ENCODE measurements at places on chromosomes 13 and 19.

GRCh38 chr13:79405501-79405830 lies 589 bp downstream of the RBM26 start:
- no peak for DNase-seq

DNA sequence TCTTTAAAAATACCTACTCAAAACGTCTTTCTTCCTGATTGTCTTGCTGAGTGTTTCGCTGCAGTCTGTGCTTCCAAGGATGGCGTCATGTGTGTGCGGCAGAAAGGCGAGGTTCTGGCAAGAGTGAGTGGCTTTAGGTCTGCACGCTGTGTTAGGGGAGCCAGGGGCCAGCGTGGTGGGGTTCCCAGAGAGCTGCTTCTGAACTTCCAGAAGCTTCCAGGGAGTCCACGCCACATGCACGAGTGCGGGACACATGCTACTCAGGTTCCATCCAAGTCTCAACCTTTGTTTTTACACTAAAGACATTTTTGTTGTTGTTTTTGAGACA lies 67.9 kb downstream of the ATP11A start:
- no peak for DNase-seq

- no peak for DNase-seq
Observed at GRCh38 chr19:58001895-58002369, 688 bp downstream of the ZNF606 start.

- DNase-seq: peak; percentile 70
Observed at GRCh38 chr19:2578901-2579677, 103.2 kb downstream of the GADD45B start.

DNA sequence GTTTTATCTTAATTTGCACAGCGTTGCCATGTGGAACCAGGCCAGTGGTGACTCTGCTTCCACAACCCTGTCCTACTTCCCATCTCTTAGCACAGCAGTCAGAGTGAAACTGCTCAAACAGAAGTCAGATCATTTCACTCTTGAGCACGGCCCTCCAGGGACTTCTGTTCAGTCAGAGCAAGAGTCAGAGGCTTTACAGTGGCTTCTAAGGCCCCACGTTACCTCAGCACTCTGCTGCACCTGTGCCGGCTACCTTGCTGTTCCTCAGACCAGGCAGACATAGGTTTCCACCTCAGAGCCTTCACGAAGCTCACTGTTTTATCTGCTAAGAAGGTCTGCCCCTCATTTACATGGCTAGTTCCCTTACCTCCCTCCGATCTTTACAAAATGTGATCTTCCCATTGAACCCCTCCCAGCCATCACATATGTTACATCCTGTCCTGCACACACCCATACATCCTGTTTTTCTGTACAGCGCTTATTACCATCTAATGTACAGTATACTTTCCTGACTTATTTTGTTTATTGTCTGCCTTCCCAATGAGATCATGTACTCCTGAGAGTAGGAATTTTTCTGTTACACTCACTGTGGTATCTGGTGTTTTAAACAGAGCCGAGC lies 41.6 kb downstream of the TM9SF2 start:
- DNase-seq: no peak

DNA sequence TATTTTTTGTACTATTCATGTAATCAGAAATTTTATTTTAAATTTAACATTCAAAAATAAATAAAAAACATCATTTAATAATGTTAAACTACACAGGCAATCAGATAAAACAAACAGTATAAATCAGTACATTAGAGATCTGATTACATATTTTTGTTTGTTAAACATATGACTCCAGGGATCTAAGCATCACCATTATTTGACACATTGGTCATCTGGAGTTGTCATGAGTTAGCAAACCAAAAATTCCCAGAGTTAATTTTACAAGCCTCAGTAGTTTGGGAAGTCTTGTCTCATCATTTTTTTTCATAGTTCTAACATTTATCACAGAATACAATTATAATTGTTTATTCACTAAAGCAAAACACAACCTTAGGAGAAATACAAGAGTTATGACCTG lies 770.8 kb upstream of the SLITRK6 start:
- no peak for DNase-seq

- no peak for DNase-seq
Observed at GRCh38 chr13:93217721-93218261, 8.8 kb upstream of the GPC6 start.

- DNase-seq: no peak
Observed at GRCh38 chr13:86608701-86609100, 809.5 kb upstream of the SLITRK6 start.

DNA sequence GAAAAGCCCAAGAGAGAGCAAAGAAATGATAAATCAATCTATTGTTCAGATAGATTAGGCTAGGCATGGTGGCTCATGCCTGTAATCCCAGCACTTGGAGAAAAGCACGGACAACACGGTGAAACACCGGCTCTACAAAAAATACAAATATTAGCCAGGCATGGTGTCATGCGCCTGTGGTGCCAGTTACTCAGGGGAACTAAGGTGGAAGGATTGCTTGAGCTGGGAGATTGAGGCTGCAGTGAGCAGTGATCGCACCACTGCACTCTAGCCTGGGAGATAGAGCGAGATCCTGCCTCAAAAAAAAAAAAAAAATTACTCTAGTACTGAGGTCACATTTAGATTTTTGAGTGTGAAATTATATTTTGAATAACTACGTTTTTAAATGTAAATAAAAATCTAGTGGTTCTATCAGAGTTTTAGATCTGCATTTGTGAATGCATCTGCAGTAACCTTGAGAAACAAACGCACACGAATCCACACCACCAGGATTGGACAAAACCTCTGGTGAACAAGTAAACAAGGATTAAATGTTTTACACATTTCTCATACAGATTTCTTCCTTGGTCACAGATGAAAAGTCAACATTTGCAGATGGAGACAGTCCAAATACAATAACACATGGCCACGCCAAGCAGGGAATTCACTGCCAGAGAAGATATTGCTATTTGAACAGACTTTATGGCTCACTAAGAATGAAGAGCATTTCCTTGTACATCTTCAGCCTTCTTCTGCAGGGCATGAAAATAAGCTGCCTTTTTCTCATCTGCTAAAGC lies 917.6 kb downstream of the PCDH9 start:
- DNase-seq: no peak

- DNase-seq: no peak
Observed at GRCh38 chr13:113489549-113490495, 689 bp downstream of the DCUN1D2 start.

- DNase-seq: no peak
Observed at GRCh38 chr13:41995336-41995735, 34.4 kb upstream of the VWA8 start.

- no peak for DNase-seq
Observed at GRCh38 chr13:109778102-109778542, 8.3 kb downstream of the IRS2 start.

DNA sequence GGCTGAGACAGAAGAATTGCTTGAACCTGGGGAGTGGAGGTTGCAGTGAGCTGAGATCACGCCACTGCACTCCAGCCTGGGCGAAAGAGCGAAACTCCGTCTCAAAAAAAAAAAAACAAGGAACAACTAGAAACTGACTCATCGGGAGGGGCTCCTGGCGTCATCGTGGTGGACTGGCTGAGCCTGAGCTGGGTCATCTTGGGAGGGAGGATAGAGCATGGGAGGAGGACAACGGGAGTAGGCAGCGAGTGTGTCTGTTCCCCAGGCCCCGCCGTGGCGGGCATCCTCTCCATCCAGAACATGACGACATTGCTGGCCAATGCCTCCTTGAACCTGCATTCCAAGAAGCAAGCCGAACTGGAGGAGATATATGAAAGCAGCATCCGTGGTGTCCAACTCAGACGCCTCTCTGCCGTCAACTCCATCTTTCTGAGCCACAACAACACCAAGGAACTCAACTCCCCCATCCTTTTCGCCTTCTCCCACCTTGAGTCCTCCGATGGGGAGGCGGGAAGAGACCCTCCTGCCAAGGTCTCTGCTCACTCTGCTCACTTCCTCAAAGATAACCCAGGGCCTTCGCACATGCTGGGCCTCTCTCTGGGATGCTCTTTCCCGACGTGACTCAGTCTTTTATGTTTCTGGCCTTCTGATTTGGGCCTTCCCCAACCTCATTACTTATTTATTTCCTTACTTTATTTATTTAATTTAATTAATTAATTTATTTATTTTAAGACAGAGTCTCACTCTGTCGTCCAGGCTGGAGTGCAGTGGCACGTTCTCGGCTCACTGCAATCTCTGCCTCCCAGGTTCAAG lies 16.6 kb downstream of the DDX39A start:
- no peak for DNase-seq

- no peak for DNase-seq
Observed at GRCh38 chr19:37936166-37936565, 29.2 kb downstream of the SIPA1L3 start.

DNA sequence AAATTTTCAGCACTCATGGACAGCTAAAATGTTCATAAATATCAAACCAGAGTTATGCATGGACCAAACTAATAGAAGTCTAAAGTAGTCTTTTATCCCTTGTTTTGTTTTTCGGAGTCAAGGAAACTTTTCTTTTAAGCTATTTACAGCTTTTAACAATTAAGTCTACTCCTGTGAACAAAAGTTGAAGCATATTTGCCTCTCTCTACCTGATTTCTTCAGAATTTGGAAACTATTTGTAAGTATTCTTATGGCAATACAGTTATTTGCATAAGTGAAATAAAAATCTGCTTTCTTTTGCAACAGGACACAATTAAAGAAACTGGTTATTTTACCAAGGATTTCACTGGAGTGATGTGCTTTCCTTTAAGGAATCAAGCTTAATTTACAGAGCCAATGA lies 47.1 kb upstream of the ANKRD10 start:
- DNase-seq: no peak

DNA sequence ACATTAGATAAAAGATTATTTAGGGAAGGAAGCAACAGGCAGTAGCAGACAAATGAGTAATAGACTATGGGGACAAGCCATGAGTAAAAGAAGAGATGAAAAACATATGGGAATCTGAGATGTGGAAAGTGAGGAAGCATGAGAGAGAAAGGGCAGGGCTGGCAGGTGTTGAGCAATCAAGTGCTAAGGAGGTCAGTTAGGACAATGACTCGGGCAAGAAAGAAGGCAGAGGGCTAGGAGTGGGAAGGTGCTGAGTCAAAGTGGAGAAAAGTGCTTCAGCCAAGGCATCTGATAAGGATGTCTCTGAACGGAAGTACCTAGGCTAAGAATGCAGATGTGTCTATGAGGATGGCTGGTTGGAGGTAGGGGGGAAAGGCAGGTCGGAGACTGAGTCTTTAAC lies 291.9 kb upstream of the HTR2A start:
- no peak for DNase-seq

GRCh38 chr19:52533901-52534300 lies 6.4 kb downstream of the ZNF808 start:
- no peak for DNase-seq

DNA sequence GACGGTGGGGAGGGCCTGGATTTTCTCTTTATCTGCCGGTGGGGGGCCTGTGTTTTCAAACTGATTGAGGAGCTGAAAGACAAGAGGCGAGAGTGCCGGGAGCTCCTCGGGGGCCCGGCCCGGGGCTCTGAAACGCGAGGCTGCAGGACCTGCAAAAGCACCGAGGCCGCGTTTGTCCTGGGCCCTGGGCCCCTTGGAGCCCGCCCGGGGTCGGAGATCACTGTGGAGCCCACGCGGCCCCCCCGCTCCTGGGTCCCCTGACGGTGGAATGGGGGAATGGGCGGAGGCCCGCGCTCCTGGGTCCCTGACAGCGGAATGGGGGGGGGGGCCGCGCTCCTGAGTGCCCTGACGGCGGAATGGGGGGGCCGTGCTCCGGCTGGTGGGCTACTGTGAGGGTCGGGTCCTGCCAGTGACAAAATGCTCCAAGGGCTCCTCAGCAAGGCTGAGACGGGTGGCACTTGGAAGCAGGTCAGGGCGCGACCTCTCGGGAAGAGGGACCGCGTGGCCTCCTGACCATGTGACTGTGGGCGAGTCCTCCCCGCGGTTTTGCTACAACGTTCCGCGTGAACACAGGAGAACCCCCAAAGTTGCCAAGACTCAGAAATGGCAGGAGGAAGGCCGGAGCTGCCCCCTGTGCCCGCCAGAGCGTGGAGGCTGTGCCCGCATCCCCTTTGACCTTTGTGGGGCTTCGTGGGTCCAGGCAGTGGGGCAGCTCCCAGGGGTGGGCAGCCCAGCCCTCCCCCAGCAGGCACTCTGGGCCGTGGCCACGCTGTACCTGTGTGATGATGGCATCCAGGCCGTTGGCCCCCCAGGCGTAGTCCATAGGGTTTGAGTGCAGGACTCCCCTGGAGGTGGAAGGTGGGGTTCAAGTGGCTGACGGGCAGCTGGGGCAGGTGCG lies 9.5 kb downstream of the FGF22 start:
- DNase-seq: no peak

DNA sequence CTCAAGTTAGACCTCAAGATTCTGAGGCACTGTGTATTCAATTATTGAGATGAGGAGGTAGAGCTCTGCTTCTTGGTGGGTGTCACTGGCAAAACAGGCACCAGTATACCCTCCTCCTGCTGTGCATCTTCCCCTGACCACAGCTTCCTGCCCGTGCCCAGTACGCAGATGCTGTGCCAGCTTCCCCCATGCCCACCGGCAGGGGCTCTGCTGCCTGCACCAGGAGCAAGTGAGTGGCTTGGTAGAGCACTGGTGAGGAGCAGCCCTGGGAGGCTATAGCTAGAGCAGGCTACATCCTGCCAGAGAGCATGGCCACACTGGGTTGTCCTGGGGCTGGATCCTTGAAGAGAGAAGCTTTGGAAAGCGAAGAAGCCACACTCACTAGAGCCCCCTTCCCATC lies 21.0 kb upstream of the RNF17 start:
- no peak for DNase-seq

GRCh38 chr13:45950386-45951000 lies 98.9 kb upstream of the SIAH3 start:
- DNase-seq: no peak

- no peak for DNase-seq
Observed at GRCh38 chr13:105634059-105634458, 901.4 kb downstream of the EFNB2 start.

DNA sequence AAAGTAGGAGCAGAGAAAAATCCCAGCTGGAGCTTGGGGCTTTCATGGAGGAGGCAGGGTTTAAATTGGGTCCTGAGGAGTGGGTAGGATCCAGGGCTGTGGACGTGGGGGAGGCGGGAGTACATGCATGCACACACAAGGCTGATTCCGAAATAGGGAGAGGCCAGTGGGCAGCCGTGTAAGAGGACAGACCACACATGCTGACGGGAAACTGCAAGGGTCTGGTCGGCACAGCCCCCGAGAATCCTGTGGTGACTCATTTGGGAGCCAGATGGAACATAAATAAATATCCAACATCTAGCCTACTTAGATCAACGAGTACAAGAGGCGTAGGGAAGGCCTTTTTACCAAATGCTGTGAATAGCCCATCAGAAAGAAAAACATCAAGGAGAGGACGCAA lies 216.3 kb upstream of the ZNF507 start:
- DNase-seq: no peak

Data from thoracic aorta (tissue), 2 donors.